Upper lobe of right lung (tissue), 1 donor: ENCODE measurements at places on chromosomes 12 and 14. TPM values are rescaled to one million over a fixed set of nuclear protein-coding genes. Genes with fewer than 3 reads are reported as not detected.

DNA sequence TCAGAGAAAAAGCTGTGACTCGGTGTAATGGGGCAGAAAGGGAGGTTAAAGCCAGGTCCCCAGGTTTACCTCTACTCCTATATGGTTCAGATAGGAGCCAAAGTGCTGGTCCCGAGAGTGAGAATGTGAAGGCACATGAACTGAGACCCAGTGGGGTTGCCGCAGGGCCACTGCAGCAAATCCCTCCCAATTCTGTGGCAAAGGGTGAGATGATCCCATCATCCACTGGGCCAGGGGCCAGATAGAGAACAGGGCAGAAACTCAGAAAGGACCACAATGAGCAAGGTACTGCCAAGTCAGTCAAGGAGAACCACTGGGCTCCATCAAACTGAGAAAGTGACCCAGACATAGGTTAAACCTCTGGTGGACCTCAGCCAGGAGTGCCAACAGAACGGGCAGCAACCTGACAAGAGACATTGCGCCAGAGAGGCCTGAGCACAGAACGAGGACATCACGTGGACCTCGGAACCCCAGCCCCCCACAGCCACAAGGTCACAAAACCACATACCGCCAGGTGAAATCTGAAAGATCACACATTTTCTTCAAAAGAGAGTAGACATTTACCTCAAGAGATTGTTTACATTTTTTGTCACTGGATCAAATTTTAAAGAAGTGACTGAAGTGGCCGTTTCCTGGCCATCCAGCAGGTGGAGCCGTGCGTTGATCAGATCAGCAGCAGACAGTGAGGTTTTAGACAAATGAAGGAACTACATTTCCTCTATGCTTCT is 20.5 kb upstream of the ITPR2 start:
- peaks cover 3% of the 10 kb centered on the region for H3K4me1 ChIP-seq
- H3K4me3 ChIP-seq, result no peak overlapping the region
- H3K27ac ChIP-seq, result no peak overlapping the region
- peak; percentile 79 for DNase-seq
- no peaks in the 10 kb centered on the region for H3K27me3 ChIP-seq

DNA sequence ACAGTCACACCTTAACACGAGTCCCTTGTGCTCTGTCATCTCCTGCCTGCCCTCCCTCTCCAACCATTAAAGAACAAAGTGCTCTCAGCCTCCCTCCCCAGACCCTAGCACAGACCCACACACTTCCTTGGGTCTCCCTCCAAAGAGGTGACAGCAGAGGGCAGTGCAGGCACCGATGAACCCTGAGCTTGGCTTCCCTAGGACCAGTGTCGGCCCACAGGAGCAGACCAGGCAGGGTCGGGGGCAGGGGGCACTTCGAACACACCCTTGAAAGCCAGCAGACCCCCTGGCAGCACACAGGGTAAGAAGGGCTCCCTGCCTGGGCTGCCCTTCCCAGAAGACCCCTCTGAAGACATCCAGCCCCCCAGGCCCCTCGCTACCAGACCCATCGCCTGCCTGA is 7.0 kb downstream of the CDK2AP1 start:
- H3K36me3 ChIP-seq, result peaks cover 45% of the 10 kb centered on the region
- H3K4me1 ChIP-seq, result peaks cover 20% of the 10 kb centered on the region
- DNase-seq, result no peak
- H3K27ac ChIP-seq, result no peak overlapping the region

- H3K4me3 ChIP-seq, result no peak overlapping the region
- no peaks in the 10 kb centered on the region for H3K4me1 ChIP-seq
- H3K27ac ChIP-seq, result no peak overlapping the region
- DNase-seq, result no peak
- no peaks in the 10 kb centered on the region for H3K27me3 ChIP-seq
Observed at GRCh38 chr12:17370621-17371020, 719.4 kb downstream of the RERGL start.

GRCh38 chr14:74667758-74668157 is 45.1 kb downstream of the AREL1 start:
- H3K36me3 ChIP-seq, result peaks cover 98% of the 10 kb centered on the region
- H3K27me3 ChIP-seq, result no peaks in the 10 kb centered on the region
- no peak overlapping the region for H3K4me3 ChIP-seq
- no peak overlapping the region for H3K27ac ChIP-seq
- DNase-seq, result no peak

GRCh38 chr14:104587641-104588040 is 8.1 kb downstream of the C14orf180 start:
- no peak overlapping the region for H3K27ac ChIP-seq
- H3K36me3 ChIP-seq, result no peaks in the 10 kb centered on the region
- H3K4me1 ChIP-seq, result no peaks in the 10 kb centered on the region
- no peak overlapping the region for H3K4me3 ChIP-seq
- peaks cover 15% of the 10 kb centered on the region for H3K27me3 ChIP-seq
- no peak for DNase-seq

DNA sequence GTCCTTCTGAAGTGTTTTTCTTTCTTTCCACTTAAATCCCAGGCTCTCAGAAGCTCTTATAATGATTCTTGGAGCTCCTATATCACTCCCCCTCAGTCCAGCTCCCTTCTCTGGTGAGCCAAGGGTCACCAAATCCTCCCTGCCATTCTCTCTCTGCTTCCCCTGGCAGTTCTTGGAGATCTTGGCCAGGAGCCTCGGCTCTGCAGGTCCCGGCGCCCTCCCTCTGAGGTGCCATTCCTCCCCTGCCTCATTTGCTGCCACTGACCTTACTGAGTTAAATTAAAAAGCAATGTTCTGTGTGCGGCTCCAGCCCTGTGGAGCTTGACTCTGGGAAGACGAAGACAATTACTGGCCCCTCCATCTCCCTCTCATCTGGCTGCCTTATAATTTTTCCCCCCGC is 7.0 kb downstream of the CISTR start:
- no peak overlapping the region for H3K27ac ChIP-seq
- DNase-seq, result no peak
- no peak overlapping the region for H3K4me3 ChIP-seq
- no peaks in the 10 kb centered on the region for H3K36me3 ChIP-seq
- H3K4me1 ChIP-seq, result peaks cover 9% of the 10 kb centered on the region

The LYZ gene
- total RNA-seq, result 1,056 TPM

DNA sequence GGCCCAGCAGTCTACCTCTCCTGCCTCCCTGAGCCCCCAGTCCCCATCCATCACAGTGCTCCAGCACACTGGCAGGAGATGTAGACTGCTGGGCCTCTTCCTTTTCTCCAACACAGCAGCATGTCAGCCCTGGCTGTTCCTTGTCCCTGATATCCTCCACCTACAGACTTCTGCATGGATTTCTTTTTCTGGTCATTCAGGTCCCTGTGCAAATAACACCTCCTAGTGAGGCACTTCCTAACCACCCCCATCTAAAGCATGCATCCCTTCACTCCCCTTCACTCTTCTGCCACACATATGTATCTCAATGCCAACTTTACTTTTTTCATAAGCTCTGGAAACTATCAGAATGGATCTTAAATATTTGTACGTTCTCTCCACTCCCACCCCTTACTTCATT is 81.5 kb downstream of the SLC24A4 start:
- DNase-seq, result no peak
- H3K27ac ChIP-seq, result no peak overlapping the region
- H3K36me3 ChIP-seq, result no peaks in the 10 kb centered on the region
- H3K27me3 ChIP-seq, result no peaks in the 10 kb centered on the region

DNA sequence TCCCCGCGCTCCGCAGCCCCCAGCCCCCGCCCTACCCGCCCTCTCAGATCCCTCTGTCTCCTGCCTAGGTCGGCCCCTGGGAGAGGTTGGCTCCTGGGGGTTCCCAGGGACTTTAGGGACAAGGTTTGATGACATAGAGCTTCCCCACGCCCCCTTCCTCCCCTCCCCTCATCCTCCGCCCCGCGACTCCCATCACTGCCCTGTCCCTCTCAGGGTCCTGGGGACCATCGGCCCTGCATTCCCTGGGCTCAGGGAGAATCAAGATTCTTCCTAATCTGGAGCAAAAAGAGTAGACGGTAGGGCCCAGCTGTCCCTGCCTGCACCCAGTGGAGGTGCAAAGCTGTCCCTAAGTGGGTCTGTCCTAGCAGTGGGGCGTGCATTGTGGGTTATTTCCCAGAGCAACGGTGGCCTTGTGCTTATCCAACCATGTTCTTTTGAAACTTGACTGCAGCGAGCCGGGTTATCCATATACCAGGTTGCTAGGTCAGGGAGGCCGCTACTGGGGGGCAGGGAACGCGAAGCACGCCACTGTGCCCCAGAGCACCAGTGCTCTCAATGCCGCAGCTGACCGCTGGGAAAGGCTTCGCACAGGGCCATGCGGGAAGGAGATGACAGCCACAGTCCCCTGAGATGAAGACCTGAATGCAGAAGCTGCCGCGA is 124.4 kb upstream of the PRMT8 start:
- H3K4me3 ChIP-seq, result no peak overlapping the region
- peaks cover 31% of the 10 kb centered on the region for H3K27me3 ChIP-seq
- no peaks in the 10 kb centered on the region for H3K36me3 ChIP-seq
- DNase-seq, result no peak

DNA sequence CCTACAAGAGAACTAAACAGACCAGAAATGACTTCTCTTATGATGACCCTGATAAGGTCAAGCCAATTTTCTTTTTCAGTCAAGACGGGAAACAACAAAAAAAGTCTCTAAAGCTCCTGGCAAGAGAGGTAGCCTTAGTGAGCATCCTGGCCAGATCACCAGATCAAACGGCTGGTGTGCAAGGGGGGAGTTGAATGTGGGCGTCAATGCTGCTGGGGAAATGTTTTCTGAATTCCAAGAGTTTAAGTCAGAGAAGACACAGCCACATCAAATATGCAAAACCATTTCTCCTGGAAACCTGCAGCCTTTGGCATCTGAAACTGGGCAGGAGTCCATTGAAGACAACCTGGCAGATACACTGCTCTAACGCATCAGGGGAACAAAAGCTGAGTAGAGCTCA is 16.0 kb upstream of the SELPLG start:
- no peak for DNase-seq
- no peaks in the 10 kb centered on the region for H3K27me3 ChIP-seq
- H3K4me1 ChIP-seq, result peaks cover 30% of the 10 kb centered on the region
- H3K4me3 ChIP-seq, result no peak overlapping the region

GRCh38 chr12:49783917-49784676 is 42.7 kb downstream of the TMBIM6 start:
- no peaks in the 10 kb centered on the region for H3K36me3 ChIP-seq
- H3K4me3 ChIP-seq, result no peak overlapping the region
- DNase-seq, result no peak
- no peaks in the 10 kb centered on the region for H3K27me3 ChIP-seq
- H3K4me1 ChIP-seq, result peaks cover 10% of the 10 kb centered on the region
- no peak overlapping the region for H3K27ac ChIP-seq

- no peak for DNase-seq
- no peaks in the 10 kb centered on the region for H3K36me3 ChIP-seq
- H3K27ac ChIP-seq, result no peak overlapping the region
- no peaks in the 10 kb centered on the region for H3K4me1 ChIP-seq
Observed at GRCh38 chr14:104309657-104310369, 171.4 kb downstream of the KIF26A start.
